ENCODE measurements at places on chromosomes 3 and 15.

DNA sequence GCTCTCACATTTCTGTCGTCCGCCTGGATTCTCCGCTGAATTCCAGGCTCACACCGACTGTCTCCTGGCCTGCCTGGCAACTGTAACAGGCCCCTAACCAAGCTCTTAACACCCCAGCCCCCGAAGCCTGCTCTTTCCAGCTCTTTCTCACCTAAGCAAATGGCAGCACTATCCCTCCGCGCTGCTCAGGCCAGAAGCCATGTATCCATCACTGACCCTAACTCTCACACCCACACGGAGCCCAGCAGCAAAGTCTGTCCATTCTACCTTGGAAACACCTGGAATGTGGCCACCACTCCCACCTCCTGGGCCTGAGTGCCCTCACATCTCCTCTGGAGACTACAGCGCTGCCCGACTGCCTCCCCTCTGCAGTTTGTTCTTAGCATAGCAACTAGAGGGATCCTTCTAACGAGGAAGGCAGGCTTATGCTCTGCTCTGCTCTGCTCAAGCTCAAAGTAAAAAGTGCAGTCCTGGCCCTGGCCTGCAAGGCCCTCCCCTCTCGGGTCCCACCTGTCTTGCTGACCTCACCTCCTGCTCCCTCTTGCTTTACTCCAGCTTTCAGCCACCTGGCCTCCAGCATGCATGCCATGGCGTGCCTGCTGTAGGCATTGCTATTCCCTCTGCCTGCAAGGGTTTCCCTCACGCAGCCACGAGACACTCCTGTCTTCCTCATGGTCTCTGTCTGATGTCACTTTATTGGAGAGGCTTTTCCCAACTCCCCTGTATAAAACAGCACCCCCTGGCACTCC is 27.2 kb downstream of the FEM1B start:
- DNase-seq = no peak

DNA sequence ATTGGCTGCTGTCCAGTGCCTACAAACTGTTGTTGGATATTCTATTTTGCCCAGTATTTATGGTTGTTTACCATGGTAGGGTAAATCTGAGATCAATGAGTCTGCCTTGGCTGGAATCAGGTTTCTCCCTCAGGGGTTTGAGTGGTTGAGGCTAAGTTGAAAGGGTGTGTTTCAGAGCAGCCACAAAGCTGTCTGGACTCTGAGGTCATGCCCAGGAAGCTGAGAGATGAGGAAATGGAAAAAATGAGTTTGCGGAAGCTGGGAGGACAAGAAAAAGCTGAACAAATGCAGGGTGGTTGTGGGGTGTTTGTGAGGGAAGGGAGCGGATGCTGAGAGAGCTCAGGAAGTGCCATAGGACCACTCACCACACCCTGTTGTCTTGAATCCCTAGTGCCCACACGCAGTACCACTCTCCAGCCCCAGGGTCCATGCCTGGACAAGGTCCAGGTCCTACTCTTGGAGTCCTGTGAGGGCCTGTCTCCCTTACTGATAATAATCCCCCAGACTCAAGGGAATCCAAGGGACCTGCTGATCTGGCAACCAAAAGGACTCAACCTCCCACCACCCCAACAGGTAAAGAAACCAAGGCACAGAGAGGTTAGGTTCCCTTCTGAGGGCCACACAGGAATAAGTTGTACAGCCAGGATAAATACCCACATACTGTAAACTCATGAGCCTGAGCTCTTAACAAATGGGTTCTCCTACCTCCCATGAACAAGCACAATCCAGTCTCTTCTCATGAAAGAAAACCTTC is 81.6 kb downstream of the PPCDC start:
- DNase-seq = no peak

DNA sequence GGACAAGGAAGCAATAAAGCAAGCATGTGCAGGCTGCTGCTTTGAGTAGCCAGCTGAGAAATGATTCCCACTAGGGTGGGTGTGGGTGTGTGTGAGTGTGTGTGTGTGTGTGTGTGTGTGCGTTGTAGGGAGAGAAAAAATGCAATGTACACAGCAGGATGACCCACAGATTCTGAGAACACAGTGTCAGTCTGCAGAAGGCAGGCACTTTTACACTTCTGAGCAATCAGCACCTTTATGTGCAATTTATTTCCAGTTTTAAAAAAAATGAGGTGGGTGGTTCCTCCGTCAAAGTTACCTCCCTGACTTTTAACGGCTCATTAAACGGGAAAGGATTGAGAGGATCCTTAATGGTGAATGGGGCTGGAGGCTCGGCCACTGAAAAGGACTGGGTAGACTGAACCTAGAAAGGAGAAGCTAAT is 38.5 kb upstream of the LIPC start:
- DNase-seq = no peak

- DNase-seq = no peak
These were observed 150.9 kb downstream of the TPRA1 start for GRCh38 chr3:127439621-127440020.

- DNase-seq = no peak
These were observed 14.7 kb upstream of the PLA2G4F start for GRCh38 chr15:42171122-42171521.

DNA sequence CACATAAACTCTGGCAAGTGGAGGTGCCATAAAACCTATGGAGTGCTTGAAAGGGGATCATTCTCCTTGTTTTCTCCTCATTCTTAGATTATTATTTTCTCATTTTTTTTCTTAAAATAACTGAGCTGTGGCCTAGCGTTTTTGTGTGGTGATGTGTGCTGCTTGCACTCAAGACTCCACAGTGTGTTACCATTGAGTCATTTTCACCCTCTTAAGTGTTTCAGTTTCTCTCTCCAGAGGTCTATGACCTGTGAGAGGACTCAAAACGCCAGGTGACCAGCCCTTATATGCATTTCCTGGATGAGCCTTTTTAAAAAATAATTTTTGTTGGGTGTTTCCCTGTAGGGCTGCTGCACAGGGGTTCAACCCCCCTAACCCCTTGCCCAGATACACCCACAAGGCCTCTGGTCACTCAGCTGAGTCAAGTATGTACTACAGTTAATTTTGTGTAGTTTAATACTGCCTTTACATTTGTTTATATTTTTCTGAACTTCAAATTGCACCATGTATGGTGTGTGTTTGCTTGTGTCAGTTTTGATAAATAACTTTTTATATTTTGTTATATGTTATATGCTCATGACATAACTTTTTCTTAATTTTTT is 15.4 kb upstream of the BTLA start:
- no peak for DNase-seq

DNA sequence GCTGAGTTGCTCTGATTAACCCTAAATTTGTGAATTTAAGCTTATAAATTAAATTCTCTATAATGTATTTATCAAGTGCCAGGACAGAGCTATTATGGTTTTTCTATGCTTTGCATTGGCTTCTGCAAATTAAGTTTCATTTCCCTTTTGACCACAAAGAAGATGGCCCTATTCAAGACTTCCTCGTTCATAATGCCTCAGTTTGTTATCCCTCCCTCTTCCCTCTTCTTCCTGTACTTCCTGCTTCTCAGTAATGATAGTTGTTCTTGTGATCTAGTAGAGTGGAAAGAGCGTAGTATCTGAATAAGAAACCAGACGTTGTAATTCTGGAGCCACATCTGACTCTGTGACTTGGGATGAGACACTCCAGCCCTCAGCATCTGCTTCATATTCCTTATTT is 118.7 kb downstream of the CACNA1D start:
- no peak for DNase-seq

GRCh38 chr3:56025326-56025725 is 442.9 kb downstream of the ERC2 start:
- DNase-seq = no peak

DNA sequence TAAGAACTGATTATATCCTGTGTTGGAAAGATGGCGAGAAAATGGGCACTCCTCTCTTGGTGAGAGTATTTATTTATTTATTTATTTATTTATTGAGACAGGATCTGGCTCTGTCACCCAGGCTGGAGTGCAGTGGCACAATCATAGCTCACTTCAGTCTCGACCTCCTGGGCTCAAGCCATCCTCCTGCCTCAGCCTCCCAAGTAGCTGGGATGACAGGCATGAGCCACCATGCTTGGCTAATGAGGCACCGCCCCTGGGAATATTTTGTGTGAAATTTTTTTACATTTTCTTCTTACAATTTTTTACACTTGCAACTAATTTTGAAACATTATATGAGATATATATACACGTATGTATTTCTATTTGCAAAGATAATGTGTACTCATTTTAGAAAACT is 150.5 kb upstream of the PRR20G start:
- no peak for DNase-seq

GRCh38 chr15:23687143-23687470 is at the start of gene NDN:
Gene NDN, minus strand, starts transcription at chr15:23687305. Its CDS starts 88 bp downstream, at chr15:23687217.
- DNase-seq = no peak

DNA sequence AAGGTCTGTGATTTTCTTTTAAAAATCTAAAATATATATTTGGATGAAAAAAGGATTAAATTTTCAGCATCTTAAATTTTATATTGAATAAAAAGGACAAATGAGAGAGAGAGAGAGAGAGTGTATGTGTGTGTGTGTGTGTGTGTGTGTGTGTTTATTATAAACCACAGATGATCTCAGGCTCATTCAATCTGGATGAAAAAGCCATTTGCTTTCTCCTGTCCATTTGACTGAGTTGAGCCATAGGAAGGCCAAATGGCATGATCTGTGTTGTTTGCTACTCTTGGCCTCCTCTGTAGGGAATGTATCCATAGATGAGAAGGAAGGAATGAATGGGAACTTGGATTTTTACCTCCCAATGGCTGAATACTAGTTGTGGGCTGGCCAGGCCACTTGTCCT is 92.5 kb upstream of the MEX3B start:
- no peak for DNase-seq

GRCh38 chr3:78988324-78988723 is 779.5 kb downstream of the ROBO1 start:
- DNase-seq = no peak

GRCh38 chr3:114333180-114333922 is 39.5 kb downstream of the TIGIT start:
- DNase-seq = no peak

- no peak for DNase-seq
These were observed 137.7 kb downstream of the CHSY1 start for GRCh38 chr15:101114166-101114565.

DNA sequence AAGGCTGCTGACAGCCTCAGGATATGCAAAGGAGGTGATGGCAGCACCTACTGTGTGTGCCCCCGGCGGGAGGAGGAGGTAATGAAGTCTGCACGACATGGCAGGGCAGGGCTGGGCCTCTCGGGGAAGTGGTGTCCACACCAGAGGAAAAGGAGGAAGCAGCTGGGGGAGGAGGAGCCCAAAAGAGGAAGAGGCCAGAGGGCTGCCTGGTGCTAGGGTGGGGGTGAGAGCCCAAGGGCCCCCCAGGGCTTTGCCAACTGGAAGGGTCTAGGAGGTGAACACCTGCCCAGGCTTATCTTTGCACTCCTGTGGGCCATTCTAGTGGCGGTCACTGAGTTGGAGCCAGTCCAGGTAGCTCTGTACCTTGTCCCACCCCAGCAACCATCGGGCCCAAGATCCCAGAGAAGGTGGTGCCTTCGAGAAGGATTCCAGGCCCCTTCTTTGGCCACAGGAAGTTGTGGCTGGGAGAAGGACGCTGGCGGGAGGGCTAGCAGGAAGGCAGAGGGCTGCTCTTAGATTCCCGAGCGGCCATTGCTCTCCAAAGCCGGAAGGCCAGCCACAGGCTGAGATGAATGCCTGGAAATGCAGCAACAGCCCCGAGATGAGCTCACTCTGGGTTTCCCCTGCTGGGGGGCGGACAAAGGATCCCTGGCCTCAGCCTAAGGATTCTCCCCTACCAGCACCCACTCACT is 7.0 kb downstream of the GNAI2 start:
- no peak for DNase-seq

GRCh38 chr15:61151791-61152190 is 77.3 kb downstream of the RORA start:
- DNase-seq = no peak

DNA sequence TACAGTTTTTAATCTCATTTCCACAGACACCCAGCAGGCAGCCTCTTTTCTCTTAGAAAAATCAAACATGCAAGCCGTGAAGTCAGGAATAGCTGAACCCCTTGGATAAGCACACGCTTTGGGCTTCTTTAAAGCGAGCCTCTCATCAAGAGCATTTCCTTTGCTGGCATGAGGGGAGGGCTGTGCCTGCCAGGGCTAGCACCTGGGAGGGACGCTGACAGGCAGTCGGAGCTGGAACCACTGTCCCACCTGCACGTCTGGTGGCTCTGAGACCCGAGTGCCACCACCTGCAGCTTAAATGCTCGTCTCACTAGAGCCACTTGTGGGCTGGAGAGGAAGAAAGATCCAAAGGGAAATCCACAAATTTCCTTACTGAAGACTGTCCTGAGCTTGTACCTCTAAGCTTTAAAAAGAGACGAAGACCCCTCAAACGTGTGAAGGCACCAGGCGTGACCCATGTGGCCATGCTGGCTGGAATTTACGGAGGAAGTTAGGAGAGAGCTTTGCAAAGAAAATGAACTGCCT is 9.4 kb downstream of the MAP6D1 start:
- no peak for DNase-seq

- DNase-seq = no peak
These were observed 105.3 kb upstream of the AGBL1 start for GRCh38 chr15:85974348-85974705.

GRCh38 chr3:151501171-151501922 is 40.5 kb upstream of the IGSF10 start:
- DNase-seq = no peak

- DNase-seq = no peak
These were observed 51.6 kb downstream of the ABHD2 start for GRCh38 chr15:89139613-89140499.

GRCh38 chr3:74033381-74033780 is 408.6 kb upstream of the PDZRN3 start:
- DNase-seq = no peak

GRCh38 chr15:88193415-88193814 is 63.1 kb downstream of the NTRK3 start:
- DNase-seq = no peak

GRCh38 chr3:71127052-71127831 is 456.3 kb downstream of the FOXP1 start:
- DNase-seq = no peak

Data from NCI-H1694 (cell line).